ENCODE measurements at places on chromosomes 11 and 22. TPM values are rescaled to one million over a fixed set of nuclear protein-coding genes. Genes with fewer than 3 reads are reported as not detected.

DNA sequence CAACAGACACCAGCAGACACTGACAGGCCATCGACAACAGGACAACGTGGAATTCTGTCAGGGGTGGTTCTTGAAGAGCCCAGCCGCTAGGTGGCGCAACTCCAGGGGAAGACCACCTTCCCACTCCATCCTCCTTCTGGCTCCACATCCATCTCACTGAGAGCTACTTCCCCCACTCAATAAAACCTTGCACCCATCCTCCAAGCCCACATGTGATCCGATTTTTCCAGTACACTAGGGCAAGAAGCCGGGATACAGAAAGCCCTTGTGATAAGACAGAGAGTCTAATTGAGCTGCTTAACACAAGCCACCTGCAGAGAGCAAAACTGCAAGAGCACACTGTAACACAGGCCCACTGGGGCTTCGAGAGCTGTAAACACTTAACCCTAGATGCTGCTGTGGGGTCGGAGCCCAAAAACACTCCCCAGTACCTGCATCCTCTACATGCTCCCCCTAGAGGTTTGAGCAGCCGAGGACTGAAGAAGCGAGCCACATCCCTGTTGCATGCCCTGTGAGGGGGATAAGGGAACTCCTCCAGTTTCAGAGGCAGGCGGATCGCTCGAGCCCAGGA is 11.5 kb upstream of the RAB39A start:
- no peak for DNase-seq

C22orf15 gene
- 0.63 TPM for total RNA-seq

CNGA4 gene
- not detected for total RNA-seq

GRCh38 chr11:62241095-62241494 is 944 bp upstream of the SCGB1D2 start:
- no peak for DNase-seq

GRCh38 chr11:132158696-132159095 is 788.3 kb downstream of the NTM start:
- no peak for DNase-seq

- DNase-seq = no peak
These were observed 4.4 kb downstream of the A4GALT start for GRCh38 chr22:42716221-42716620.

SNX32 gene
- total RNA-seq = 0.85 TPM

DNA sequence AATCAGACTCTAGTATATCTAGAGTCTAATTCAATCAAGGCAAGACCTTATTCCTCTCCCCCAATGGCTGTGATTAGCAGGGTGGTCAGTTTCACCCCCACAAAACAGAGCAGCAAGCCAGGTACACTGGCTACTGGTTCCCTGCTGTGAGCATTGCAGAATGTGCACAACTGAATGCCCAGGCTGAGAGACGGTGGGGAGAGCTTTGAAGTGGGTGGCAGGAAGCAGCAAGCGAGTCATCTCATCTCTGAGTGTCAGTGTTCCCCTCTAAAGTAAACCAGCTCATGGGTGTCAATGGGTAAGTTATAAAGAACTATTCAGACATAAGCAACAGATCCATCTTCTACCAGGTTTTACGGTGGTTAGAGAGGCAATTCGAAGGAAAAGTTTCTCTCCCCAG is 37.6 kb downstream of the GAB4 start:
- no peak for DNase-seq

DNA sequence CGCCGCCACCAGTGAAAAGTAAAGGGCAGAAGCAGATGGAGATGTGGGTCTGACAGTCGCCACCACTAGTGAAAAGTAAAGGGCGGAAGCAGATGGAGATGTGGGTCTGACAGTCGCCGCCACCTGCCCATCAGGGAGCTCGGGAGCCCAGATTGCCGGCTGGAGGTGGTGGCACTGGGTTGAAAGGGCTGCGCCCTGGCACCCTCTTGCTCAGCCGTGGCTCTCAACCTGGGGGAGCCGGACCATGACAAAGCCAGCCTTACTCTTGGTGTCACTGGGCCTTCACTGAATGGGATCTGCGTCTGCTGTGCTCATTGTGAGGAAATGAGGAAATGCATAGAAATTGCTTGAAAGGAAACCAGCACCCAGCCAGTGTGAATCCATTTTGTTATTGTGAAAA is 36.3 kb downstream of the AP2A2 start:
- DNase-seq = no peak

DNA sequence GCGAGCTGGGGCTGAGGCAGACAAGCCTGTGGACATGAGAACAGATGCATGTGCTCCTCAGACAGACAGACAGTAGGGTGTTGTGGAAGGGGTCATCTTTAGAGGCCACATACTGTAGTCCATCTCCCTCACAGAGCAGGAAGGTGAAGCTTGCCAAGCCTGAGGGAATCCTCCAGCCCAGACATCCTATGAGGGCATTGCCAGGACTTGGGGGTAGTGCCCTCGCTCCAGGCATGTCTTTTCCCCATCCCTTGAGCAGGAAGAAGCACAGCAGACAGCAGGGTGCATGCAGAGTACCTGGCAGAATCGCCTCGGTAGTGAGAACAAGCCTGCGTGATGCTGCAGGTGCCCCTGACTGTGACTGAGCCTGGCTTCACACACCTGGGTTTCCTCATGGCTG is 66.5 kb upstream of the CLDN5 start:
- DNase-seq = no peak

DNA sequence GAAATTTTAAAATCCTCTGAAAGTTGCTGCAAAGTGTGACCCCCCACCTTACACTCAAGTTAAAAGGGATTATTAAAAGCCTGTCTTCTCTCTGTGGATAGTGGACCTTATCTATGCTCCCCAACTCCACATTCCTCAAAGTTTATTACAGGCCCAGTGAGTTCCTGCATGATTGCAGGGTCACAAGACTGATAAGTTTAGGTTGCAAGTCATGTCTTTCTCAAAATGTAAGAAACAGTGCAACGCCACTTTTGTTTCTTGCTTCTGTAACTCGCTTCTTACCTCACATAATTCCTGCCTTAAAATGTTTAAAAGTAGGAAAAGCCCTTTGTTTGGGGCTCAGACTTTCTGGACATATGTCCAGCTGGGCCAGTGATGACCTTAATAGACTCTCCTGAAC is 38.4 kb upstream of the GLYAT start:
- no peak for DNase-seq
